ENCODE measurements at places on chromosomes 13 and 19. TPM values are rescaled to one million over a fixed set of nuclear protein-coding genes. Genes with fewer than 3 reads are reported as not detected.

Gene GRK1
- 0.03 TPM for polyA plus RNA-seq

DNA sequence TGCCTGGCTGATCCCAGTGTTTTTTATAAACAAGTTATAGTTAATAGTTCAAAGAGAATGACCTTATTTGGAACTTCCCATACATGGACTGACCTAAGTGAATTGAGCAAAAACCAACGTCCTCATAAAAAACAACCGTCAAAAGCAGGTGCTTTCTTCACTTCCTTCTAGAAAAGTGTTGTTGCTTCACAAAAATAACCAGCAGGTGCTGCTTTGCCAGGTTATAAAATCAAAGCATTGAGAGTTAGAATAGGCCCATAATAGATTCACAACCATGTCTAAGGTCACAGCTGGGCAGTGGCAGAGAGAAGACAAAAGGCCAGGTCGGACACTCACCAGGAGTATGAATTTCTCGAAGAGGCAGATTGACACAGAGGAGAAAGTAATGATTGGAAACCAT is 9.5 kb downstream of the RUBCNL start:
- DNase-seq = peak; percentile 84
- H3K36me3 ChIP-seq = peaks cover 45% of the 10 kb centered on the region
- H3K27ac ChIP-seq = peak overlapping the region; percentile 84
- peaks cover 96% of the 10 kb centered on the region for H3K4me1 ChIP-seq
- peak overlapping the region; percentile 30 for H3K4me3 ChIP-seq

GRCh38 chr19:2425622-2426581 is 1.5 kb downstream of the TIMM13 start:
- H3K4me3 ChIP-seq = peak overlapping the region; percentile 74
- no peaks in the 10 kb centered on the region for H3K27me3 ChIP-seq
- peaks cover 6% of the 10 kb centered on the region for H3K36me3 ChIP-seq
- peaks cover 21% of the 10 kb centered on the region for H3K4me1 ChIP-seq
- H3K27ac ChIP-seq = no peak overlapping the region

GRCh38 chr19:42421101-42421500 is 6.1 kb downstream of the LIPE start:
- H3K4me1 ChIP-seq = peaks cover 40% of the 10 kb centered on the region
- H3K36me3 ChIP-seq = no peaks in the 10 kb centered on the region
- H3K27ac ChIP-seq = peak overlapping the region; percentile 85
- DNase-seq = no peak

GRCh38 chr19:2716722-2717637 is 4.2 kb downstream of the DIRAS1 start:
- no peak overlapping the region for H3K4me3 ChIP-seq
- peaks cover 39% of the 10 kb centered on the region for H3K4me1 ChIP-seq
- peaks cover 4% of the 10 kb centered on the region for H3K36me3 ChIP-seq
- no peaks in the 10 kb centered on the region for H3K27me3 ChIP-seq
- H3K27ac ChIP-seq = no peak overlapping the region

Gene CLDN10
- polyA plus RNA-seq = not detected

GRCh38 chr13:43335764-43336163 is 312.4 kb downstream of the DNAJC15 start:
- H3K4me1 ChIP-seq = no peaks in the 10 kb centered on the region
- DNase-seq = no peak
- no peak overlapping the region for H3K27ac ChIP-seq
- no peaks in the 10 kb centered on the region for H3K36me3 ChIP-seq
- H3K4me3 ChIP-seq = no peak overlapping the region

Gene POLR2E
- 121 TPM for polyA plus RNA-seq

Gene NKPD1
- polyA plus RNA-seq = 0.36 TPM

Gene PCDH9
- 10.2 TPM for polyA plus RNA-seq

DNA sequence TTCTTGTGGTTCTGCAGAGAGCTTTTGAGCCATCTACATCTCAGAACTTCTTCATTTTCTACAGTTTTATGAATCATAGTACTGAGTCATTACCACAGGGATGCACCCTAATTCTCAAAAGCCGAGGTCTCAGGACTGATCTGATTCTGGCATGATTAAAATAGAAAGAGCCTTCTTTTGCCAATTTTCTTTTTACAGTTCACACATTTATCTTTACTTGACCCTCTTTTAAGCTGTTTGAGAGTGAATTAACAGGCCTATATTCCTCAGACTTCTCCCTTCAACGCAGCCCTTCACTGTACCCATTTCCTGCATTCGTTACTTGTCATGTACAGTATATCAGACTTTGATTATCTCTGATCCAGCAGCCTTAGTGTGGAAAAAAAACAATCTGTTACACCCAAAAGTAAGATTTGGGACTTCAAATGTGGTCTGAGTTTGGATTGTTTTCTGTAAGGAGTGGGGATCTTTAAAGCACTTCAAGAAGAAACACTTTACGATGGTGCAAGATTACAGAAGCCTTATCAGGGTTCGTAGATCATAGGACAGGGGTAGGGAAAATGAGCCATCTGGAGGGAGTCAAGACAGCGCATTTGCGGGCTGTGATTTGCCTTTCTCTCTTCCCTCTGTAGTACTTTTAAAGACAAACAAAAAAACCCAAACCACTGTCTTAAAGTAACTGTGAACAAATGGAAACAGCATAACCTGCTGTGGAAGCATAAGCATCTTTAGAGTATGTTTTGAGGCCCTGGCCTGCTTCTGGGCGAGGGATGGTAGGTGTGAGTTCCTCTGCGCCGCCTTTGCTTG is 15.3 kb upstream of the GPR183 start:
- H3K27ac ChIP-seq = peak overlapping the region; percentile 73
- H3K27me3 ChIP-seq = no peaks in the 10 kb centered on the region
- peaks cover 43% of the 10 kb centered on the region for H3K4me1 ChIP-seq
- peak; percentile 46 for DNase-seq

GRCh38 chr13:25674371-25674770 is 302.6 kb downstream of the ATP8A2 start:
- H3K4me1 ChIP-seq = no peaks in the 10 kb centered on the region
- no peaks in the 10 kb centered on the region for H3K27me3 ChIP-seq
- DNase-seq = no peak
- H3K4me3 ChIP-seq = no peak overlapping the region
- no peaks in the 10 kb centered on the region for H3K36me3 ChIP-seq
- H3K27ac ChIP-seq = no peak overlapping the region

- no peaks in the 10 kb centered on the region for H3K4me1 ChIP-seq
- DNase-seq = no peak
- H3K4me3 ChIP-seq = no peak overlapping the region
- H3K27ac ChIP-seq = no peak overlapping the region
Observed at GRCh38 chr13:93411186-93411680, 184.6 kb downstream of the GPC6 start.

DNA sequence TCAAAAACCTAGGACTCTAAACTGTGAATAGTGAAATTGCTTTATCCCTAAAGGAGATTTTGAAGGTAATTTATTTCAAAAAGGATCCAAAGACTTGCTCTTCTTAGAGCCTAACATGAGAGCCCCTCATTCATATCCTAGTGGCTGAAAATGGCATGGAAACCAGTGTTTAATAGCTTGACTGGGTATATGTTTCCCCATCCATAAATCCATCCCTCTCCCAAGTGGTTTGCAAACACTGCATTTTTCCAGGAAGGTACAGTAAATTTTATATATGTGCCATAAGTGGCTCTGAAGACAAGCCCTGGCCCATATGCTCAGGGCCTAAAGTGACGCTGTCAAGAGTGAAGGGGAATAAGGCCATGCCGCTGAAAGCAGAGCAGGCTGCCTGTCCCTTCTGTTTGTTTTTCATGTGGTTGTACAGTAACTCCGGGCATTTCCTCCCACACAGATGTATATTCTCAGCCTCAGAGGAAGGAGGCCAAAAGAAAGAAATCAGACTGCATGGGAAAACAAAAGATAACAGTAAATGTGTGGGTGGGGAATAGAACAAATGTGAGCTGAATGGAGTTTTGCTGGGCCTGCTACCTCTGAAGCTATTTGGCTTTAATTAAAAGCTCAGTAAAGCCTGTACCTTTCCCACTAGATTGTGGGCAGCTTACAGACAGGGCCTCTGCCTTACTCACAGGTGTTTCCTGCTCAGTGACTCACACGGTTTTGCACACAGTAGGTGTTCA is 181.9 kb downstream of the PCDH9 start:
- peak; percentile 18 for DNase-seq
- peaks cover 15% of the 10 kb centered on the region for H3K4me1 ChIP-seq
- no peaks in the 10 kb centered on the region for H3K27me3 ChIP-seq
- H3K36me3 ChIP-seq = no peaks in the 10 kb centered on the region
- peak overlapping the region; percentile 48 for H3K27ac ChIP-seq
- H3K4me3 ChIP-seq = no peak overlapping the region

- no peak overlapping the region for H3K27ac ChIP-seq
- no peaks in the 10 kb centered on the region for H3K4me1 ChIP-seq
- no peaks in the 10 kb centered on the region for H3K27me3 ChIP-seq
- DNase-seq = no peak
- no peaks in the 10 kb centered on the region for H3K36me3 ChIP-seq
- H3K4me3 ChIP-seq = no peak overlapping the region
Observed at GRCh38 chr13:93685900-93686299, 459.3 kb downstream of the GPC6 start.

Gene DIAPH3
- 0.03 TPM for polyA plus RNA-seq

DNA sequence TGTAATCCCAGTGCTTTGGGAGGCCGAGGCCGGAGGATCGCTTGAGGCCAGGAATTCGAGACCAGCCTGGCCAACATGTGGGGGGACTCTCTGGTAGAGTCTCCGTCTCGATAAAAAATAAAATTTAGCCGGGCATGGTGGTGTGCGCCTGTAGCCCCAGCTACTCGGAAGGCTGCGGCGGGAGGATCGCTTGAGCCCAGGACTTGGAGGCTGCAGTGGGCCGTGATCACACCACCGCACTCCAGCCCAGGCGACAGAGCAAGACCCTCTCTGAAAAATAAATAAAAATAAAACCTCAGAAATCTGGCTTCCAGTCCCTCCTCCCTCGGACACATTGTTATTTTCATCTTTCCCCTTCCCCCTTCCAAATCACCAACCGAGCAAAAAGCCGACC is 332 bp downstream of the IRGQ start:
- peaks cover 34% of the 10 kb centered on the region for H3K36me3 ChIP-seq
- H3K4me1 ChIP-seq = peaks cover 16% of the 10 kb centered on the region
- H3K27me3 ChIP-seq = no peaks in the 10 kb centered on the region
- peak overlapping the region; percentile 73 for H3K4me3 ChIP-seq

- no peak for DNase-seq
- H3K27ac ChIP-seq = no peak overlapping the region
- H3K4me3 ChIP-seq = no peak overlapping the region
- no peaks in the 10 kb centered on the region for H3K4me1 ChIP-seq
- H3K36me3 ChIP-seq = no peaks in the 10 kb centered on the region
Observed at GRCh38 chr13:27341616-27342015, 71.0 kb downstream of the RASL11A start.

Gene DDX39A
- polyA plus RNA-seq = 669 TPM

- no peak for DNase-seq
- no peaks in the 10 kb centered on the region for H3K4me1 ChIP-seq
- H3K4me3 ChIP-seq = no peak overlapping the region
- H3K36me3 ChIP-seq = no peaks in the 10 kb centered on the region
- no peak overlapping the region for H3K27ac ChIP-seq
Observed at GRCh38 chr13:47004027-47004426, 107.2 kb upstream of the HTR2A start.

GRCh38 chr19:3857449-3858003 is 11.3 kb downstream of the ZFR2 start:
- no peak overlapping the region for H3K4me3 ChIP-seq
- H3K27me3 ChIP-seq = no peaks in the 10 kb centered on the region
- H3K27ac ChIP-seq = no peak overlapping the region
- H3K36me3 ChIP-seq = no peaks in the 10 kb centered on the region

DNA sequence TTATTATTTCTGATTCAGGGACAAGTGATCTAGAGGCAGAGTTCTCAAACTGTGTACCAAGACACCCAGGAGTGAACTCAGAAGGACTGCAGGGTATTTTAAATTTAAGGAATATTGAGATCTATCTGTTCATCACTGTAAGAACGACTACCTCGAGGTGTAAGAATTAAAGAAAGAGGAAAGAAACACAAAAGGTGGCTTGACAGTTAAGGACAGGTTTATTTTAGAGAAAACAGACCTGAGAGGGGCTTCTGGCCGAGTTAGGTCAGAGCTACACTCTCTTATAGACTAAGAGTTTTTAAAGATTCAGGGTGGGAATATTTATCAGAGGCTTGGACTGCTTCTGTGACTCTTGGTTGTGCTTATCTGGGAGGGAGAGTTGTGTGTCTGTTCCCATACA is 12.6 kb upstream of the NLRP5 start:
- no peaks in the 10 kb centered on the region for H3K27me3 ChIP-seq
- H3K27ac ChIP-seq = no peak overlapping the region
- no peaks in the 10 kb centered on the region for H3K36me3 ChIP-seq
- H3K4me1 ChIP-seq = no peaks in the 10 kb centered on the region

Gene NAPSA
- polyA plus RNA-seq = 3.7 TPM

- H3K36me3 ChIP-seq = no peaks in the 10 kb centered on the region
- no peak overlapping the region for H3K27ac ChIP-seq
- no peaks in the 10 kb centered on the region for H3K4me1 ChIP-seq
- H3K4me3 ChIP-seq = no peak overlapping the region
- H3K27me3 ChIP-seq = no peaks in the 10 kb centered on the region
- no peak for DNase-seq
Observed at GRCh38 chr19:46107371-46107770, 17.1 kb downstream of the IGFL3 start.

DNA sequence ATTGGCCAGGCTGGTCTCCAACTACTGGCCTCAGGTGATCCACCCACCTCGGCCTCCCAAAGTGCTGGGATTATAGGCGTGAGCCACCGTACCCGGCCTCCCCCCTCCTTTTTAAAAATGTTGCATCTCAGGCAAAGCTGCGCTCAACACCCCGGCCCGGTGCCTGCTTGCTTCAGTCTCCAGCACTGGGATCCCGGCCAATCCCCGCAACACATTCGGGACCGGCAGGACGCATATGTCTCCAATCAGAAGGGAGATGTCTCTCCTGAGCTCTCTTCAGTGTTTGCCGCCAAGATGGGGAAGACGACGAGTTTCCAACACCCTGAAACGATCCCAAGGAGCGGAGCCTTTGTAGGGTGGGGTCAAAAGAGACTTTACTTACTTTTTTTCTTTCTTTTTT is 16.1 kb downstream of the GNG7 start:
- DNase-seq = peak; percentile 23
- peak overlapping the region; percentile 74 for H3K27ac ChIP-seq
- peaks cover 43% of the 10 kb centered on the region for H3K4me1 ChIP-seq
- H3K27me3 ChIP-seq = no peaks in the 10 kb centered on the region

DNA sequence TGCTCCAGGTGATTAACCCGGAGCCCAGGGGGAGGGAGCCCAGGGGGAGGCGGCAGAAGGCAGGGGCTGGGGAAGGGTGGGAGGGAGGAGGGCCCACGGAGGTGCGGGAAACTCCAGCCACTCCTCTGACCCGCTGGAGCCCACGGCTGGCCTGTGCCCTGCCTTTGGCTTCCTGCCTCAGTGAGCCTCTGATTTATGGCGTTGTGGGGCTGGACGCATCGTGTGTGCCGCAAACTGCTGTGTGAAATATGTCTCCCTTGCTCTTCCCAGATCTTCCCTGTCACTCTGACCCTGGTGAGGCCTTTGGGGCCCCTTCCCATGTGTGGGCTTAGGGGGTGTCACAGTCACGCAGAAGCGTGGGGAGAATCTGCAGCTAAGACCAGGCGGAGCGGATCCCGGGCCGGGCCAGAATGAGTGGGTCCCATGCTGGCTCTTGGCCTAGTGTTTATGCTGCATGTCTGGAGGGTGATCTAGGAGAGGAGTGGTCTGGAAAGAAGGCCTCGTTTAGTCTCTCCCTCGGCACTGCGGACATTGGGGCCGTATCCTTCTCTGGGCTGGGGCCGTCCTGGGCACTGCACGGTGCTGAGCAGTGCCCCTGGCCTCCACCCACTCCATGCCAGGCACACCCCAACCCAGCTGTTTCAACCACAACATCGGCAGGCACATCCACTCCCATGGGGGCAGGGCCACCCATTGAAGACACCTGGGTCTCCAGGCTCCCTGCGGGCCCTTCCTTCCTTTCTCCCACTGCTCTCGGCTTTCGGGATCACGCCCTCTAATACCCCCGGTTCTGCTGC is 123.0 kb downstream of the KDM4B start:
- DNase-seq = no peak
- H3K27me3 ChIP-seq = no peaks in the 10 kb centered on the region
- H3K27ac ChIP-seq = no peak overlapping the region
- peaks cover 1% of the 10 kb centered on the region for H3K36me3 ChIP-seq
- no peak overlapping the region for H3K4me3 ChIP-seq
